H9 (cell line): ENCODE measurements at places on chromosomes 2 and 18.

GRCh38 chr2:59395119-59395518 lies 1154.0 kb upstream of the FANCL start:
- no peak for DNase-seq
- H3K27ac ChIP-seq, result no peak overlapping the region
- no peaks in the 10 kb centered on the region for H3K27me3 ChIP-seq
- no peaks in the 10 kb centered on the region for H3K36me3 ChIP-seq
- H3K4me1 ChIP-seq, result no peaks in the 10 kb centered on the region

GRCh38 chr2:207863345-207863744 lies 93.6 kb upstream of the FZD5 start:
- H3K27ac ChIP-seq, result no peak overlapping the region
- no peaks in the 10 kb centered on the region for H3K27me3 ChIP-seq
- DNase-seq, result no peak
- no peaks in the 10 kb centered on the region for H3K36me3 ChIP-seq
- no peaks in the 10 kb centered on the region for H3K4me1 ChIP-seq
- H3K4me3 ChIP-seq, result no peak overlapping the region

DNA sequence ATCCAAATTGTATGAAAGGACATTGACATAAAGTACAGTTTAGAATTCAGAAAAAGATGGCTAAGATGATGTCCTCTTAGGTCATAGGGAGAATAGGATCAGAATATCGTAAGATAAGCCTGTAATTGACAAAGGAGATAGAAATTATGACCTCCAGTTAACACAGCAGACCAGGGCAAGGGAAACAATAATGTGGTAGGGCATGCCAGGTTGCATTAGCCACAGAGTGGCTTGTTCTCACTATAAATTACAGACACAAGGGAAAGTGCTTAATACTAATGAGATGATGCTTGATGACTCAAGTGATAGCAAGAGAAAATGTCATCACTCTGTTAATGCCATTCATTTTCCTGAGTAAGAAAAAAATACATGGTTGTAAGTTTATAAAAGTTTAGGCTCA lies 48.9 kb upstream of the LRP1B start:
- H3K4me1 ChIP-seq, result no peaks in the 10 kb centered on the region
- no peaks in the 10 kb centered on the region for H3K36me3 ChIP-seq
- DNase-seq, result no peak
- no peak overlapping the region for H3K4me3 ChIP-seq

GRCh38 chr2:205731583-205731981 lies 49.3 kb downstream of the NRP2 start:
- peaks cover 26% of the 10 kb centered on the region for H3K36me3 ChIP-seq
- no peak overlapping the region for H3K4me3 ChIP-seq
- no peak overlapping the region for H3K27ac ChIP-seq
- no peaks in the 10 kb centered on the region for H3K27me3 ChIP-seq
- no peak for DNase-seq
- H3K4me1 ChIP-seq, result peaks cover 7% of the 10 kb centered on the region; the same call in 1 of the 2 replicates

DNA sequence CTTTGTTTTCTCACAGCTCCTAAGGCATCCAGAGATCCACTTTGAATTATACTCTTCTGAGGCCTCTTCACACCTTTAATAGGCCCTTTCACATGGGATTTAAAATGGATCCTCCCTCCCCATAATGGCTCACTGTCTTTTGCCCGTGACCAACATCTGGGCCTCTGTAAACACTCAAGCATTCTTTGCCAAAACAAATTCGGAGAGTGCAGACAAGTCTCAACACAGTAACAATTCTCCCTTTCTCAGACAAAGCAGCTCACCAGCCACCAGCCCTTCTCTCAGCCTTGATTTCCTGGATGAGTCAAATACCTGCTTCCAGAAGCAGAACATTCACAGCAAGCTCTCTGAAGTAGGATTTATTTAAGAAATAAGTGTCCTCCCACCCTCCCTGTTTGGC lies 14.0 kb upstream of the IMP4 start:
- H3K27me3 ChIP-seq, result no peaks in the 10 kb centered on the region
- no peak for DNase-seq
- H3K4me1 ChIP-seq, result no peaks in the 10 kb centered on the region
- H3K27ac ChIP-seq, result no peak overlapping the region

DNA sequence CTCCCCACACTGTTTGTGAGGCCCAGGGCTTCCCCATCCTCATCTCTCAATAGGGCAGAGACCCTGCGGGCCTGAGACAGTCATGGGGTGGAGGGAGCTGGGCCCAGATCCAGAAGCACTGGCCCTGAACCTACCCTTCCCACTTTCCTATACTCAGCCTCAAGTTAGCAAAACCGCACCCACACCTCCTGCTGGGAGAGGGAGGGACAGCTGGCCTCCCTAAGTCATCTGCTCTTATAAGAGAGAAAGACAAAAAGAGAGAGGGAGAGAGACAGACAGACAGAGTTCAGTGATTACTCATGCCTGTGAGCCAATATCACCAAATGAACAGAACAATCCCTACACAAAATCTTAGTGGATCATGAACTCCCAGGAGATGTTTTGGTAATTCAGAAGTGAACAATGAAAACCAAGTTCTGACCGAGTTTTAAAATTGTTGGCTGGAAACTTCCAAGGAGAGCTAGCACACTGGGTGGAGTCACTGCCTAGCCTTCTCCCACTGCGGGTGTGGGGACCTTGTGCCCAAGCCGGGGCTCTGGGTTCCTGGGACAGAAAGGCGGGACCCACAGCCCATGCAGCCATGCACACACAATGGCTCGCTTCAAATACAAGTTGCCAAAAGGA lies 130.5 kb downstream of the PXDN start:
- DNase-seq, result peak; percentile 64
- H3K4me1 ChIP-seq, result peaks cover 10% of the 10 kb centered on the region; the same call in 1 of the 2 replicates
- H3K27ac ChIP-seq, result no peak overlapping the region
- H3K36me3 ChIP-seq, result peaks cover 15% of the 10 kb centered on the region
- H3K27me3 ChIP-seq, result no peaks in the 10 kb centered on the region

GRCh38 chr18:63207835-63208234 lies 111.7 kb downstream of the BCL2 start:
- no peaks in the 10 kb centered on the region for H3K36me3 ChIP-seq
- H3K4me3 ChIP-seq, result no peak overlapping the region
- H3K27ac ChIP-seq, result no peak overlapping the region
- H3K4me1 ChIP-seq, result no peaks in the 10 kb centered on the region
- no peak for DNase-seq
- H3K27me3 ChIP-seq, result no peaks in the 10 kb centered on the region

DNA sequence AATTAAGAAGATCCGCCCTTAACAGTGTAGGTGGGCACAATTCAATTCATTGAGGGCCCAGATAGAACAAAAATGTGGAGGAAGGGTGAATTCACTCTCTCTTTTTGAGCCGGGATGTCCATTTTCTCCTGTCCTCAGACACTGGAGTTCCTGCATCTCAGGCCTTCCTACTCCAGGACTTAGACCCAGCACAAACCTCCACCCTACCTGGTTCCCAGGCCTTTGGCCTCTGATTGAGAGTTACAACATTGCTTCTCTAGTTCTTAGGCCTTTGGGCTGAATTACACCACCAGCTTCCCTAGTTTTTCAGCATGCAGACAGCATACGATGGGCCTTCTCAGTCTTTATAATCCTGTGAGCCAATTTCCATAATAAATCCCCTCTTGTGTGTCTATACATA lies 87.8 kb upstream of the TMEM17 start:
- H3K27ac ChIP-seq, result no peak overlapping the region
- peaks cover 3% of the 10 kb centered on the region; the same call in 1 of the 2 replicates for H3K4me1 ChIP-seq
- DNase-seq, result no peak
- no peak overlapping the region for H3K4me3 ChIP-seq

DNA sequence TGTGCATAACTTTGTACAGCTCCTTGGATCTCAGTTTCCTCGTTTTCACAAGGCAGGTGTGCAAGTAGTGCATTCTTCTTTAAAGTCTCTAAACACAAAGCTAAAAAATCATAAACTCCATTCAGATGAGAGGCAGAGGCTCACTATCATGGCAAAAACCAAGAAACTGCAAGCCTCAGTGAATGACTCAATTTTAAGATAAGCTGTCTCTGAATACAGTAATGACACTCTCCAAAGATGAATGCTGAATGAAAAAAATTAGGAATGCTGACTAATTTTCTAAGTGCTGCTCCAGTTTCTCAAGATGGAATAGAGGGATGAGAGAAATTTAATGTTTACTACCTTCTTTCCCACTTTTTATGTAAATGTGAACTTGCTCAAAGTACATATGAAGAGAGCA lies 17.2 kb downstream of the B4GALT6 start:
- H3K36me3 ChIP-seq, result peaks cover 16% of the 10 kb centered on the region
- H3K27ac ChIP-seq, result no peak overlapping the region
- no peaks in the 10 kb centered on the region; the same call in 1 of the 2 replicates for H3K4me1 ChIP-seq
- no peak overlapping the region for H3K4me3 ChIP-seq
- H3K27me3 ChIP-seq, result no peaks in the 10 kb centered on the region
- no peak for DNase-seq

DNA sequence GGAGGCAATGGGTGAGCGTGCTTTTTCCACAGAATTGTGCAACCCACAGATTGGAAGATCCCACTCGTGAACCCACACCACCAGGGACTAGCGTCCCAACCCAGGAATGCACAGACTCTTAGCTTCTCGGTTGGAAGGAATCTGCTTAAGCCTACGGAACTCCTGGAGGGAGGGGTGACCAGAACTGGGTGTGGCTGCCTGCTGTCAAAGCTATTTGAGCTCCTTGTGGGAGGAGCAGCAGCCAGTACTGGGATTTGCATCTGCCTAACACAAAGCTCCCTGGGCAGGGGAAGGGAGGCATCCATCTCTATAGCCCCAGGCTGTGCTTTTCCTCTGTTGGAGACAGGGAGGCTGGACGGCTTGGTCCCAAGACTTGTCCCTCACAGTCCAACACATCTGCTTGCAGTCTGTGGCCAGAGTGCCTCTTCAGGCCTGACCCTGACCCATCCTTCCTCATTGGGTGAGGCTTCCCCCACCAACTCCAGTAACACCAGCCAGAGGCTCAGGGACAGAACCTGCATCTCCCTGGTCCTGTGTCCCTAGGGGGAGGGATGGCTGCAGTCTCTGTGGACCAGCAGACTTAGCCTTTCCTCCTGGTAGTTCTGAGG lies 27.9 kb downstream of the HNMT start:
- H3K36me3 ChIP-seq, result peaks cover 4% of the 10 kb centered on the region; the same call in 2 of the 3 replicates
- no peaks in the 10 kb centered on the region for H3K4me1 ChIP-seq
- DNase-seq, result peak; percentile 38
- no peak overlapping the region for H3K27ac ChIP-seq
- H3K27me3 ChIP-seq, result no peaks in the 10 kb centered on the region

DNA sequence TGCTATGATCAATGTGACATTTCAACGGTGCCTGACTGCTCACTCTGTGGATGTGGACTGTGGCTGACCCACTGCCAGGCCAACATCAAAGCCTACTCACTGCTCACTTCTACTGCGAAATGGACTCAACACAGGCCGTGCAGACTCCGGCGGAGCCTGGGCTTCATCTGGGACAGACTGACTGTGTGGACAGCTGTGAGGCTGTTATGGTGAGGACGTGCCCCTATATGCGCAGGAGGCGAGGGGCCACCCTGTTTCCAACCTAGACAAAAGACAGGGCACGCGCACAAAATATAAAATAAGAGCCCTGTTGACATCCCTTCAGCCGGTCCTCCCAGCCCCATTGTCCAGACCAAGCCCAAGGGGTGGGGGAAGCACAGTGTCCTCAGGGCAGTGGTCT lies 514.4 kb upstream of the RAB6C start:
- no peak overlapping the region for H3K4me3 ChIP-seq
- no peaks in the 10 kb centered on the region for H3K27me3 ChIP-seq
- H3K27ac ChIP-seq, result no peak overlapping the region

GRCh38 chr2:106011380-106011779 lies 182.7 kb downstream of the UXS1 start:
- no peak overlapping the region for H3K27ac ChIP-seq
- no peak for DNase-seq
- H3K27me3 ChIP-seq, result no peaks in the 10 kb centered on the region
- peaks cover 5% of the 10 kb centered on the region; the same call in 1 of the 2 replicates for H3K4me1 ChIP-seq
- H3K4me3 ChIP-seq, result no peak overlapping the region
- H3K36me3 ChIP-seq, result peaks cover 28% of the 10 kb centered on the region

DNA sequence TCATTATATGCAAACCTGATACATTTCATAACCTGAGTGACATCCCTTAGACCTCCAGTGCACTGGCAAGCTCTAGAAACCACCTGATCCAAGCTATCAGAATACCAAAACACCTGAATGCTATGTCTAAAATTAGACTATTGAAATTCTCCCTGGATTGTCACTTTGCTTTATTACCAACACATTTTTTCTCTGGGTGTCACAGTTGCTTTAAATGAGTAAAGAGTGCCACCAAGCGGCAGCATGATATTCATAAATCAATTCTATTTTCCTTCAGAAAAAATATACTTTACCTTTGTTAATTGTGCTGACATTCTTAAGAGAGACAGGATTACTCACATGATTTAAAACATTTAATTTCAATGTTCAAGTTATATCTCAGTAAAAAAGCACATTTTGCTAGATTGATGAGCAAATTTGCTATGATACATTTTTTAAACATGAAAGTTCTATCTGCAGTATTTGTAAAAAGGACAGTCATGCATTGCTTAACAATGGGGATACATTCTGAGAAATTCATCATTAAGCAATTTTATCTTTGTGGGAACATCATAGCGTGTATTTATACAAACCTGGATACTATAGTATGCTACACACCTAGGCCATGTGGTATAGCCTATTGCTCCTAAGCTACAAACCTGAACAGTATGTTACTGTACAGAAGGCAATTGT lies 338.4 kb upstream of the SLC39A10 start:
- H3K27me3 ChIP-seq, result no peaks in the 10 kb centered on the region
- H3K36me3 ChIP-seq, result no peaks in the 10 kb centered on the region
- no peak overlapping the region for H3K27ac ChIP-seq
- no peak for DNase-seq

DNA sequence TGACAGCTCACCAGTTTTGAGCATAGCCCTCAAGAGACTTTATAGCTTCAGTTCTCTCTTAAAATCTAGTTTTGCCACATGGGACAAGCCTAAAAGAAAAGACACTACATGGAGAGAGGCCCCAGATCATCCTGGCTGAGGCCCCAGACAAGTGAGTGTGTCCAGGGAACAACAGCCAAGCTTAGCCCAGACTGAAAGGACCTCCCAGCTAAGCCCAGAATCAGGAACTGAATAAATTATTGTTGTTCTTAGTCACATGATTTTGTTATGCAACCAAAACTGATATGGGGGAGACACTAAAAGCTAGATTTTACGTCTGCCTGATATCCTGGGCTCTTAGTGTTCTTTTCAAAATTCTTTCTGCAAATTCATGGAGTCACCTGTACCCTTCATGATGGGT lies 29.3 kb upstream of the LBH start:
- no peak for DNase-seq
- no peaks in the 10 kb centered on the region for H3K4me1 ChIP-seq
- no peak overlapping the region for H3K27ac ChIP-seq
- no peaks in the 10 kb centered on the region for H3K36me3 ChIP-seq
- no peak overlapping the region for H3K4me3 ChIP-seq

GRCh38 chr2:75506101-75506697 lies 54.5 kb downstream of the EVA1A start:
- H3K4me3 ChIP-seq, result no peak overlapping the region
- H3K36me3 ChIP-seq, result peaks cover 18% of the 10 kb centered on the region
- DNase-seq, result no peak
- H3K27me3 ChIP-seq, result no peaks in the 10 kb centered on the region
- 0 out of 2 replicates have a peak, but pooled peaks cover 2% of the 10 kb centered on the region for H3K4me1 ChIP-seq
- no peak overlapping the region for H3K27ac ChIP-seq
